ENCODE measurements at places on chromosomes 6 and 20.

GRCh38 chr6:161354956-161355355, 81.1 kb upstream of the AGPAT4 start:
- no peak for DNase-seq

- no peak for DNase-seq
These were observed 31.4 kb upstream of the NR2E1 start for GRCh38 chr6:108134213-108134970.

- DNase-seq: peak; percentile 88
These were observed 15.8 kb upstream of the FAM8A1 start for GRCh38 chr6:17584241-17584803.

GRCh38 chr6:52691718-52692117, 20.8 kb downstream of the TMEM14A start:
- no peak for DNase-seq

- no peak for DNase-seq
These were observed 22.2 kb upstream of the NOL4L start for GRCh38 chr20:32607324-32607723.

DNA sequence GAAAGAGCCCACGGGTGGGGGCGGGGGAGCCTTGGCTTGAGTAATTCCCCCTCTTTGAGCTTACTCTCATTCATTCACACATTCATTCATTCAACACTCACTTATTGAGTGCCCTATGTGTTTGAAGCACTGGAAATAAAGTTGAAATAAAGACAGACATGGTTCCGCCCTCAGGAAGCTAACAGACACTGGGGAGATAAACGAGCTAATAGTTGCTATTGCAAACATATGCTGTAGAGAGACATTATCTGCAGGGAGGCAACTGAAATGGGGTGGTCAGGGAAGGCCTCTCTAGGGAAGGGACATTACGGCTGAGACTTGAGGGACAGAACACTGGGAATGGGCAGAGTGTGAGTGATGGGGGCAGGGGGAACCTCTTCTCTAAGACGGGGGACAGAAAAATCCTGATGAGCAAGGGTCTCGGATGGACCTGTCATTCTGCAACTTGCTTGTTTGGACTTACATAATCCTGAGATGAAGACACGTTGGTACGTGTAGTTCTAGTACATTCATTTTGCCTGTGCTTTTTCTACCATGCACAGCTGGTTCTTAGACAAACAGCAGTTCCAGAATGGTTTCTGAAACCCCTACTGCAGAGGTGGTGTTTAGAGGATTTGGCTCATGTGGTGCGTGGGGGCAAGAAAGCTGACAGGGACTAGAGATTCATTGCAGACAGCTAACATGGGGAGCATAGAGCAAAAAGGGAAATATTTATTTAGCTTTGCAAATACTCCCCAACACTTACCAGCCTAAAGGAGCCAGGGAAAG, 71.1 kb upstream of the BLCAP start:
- DNase-seq: no peak

- no peak for DNase-seq
These were observed 206.8 kb upstream of the THEMIS start for GRCh38 chr6:128107682-128108081.

DNA sequence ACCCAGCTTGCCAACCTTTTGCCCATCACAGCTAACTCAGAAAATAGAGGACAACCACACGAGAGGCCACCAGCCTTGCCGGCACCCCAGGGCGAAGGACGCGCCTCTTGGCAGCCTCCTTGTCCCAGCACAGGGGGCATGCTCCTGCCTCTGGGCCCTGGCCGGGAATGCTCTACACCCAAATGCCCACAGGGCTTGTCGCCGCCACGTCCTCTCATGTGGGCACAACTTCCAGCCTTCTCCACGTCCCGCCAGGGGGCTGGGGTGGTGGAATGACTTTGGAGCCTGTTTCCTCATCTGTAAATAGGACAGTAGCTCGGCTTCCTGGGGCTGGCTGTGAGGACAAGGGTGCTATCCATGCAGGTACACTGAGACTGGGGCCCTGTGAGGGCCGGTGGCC, 152.4 kb upstream of the MLN start:
- DNase-seq: no peak

DNA sequence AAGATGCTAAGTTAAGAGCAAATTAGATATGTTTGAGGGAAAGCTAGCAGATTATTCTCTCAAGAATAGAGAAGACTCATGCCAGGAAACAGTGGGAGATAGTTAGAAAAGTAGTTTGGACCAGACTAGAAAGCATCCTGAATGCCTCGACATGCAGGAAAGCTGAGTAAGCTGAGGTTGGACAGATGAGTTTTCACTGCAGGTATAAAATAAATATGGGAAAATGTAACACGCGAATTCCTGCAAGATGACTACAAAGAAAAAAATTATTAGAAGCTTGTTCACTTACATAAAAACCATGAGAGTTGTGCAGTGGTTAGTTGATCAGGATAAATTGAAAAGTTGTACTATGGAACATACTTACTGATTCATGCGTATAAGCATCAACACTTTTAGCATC, 484.2 kb upstream of the MANEA start:
- DNase-seq: no peak

DNA sequence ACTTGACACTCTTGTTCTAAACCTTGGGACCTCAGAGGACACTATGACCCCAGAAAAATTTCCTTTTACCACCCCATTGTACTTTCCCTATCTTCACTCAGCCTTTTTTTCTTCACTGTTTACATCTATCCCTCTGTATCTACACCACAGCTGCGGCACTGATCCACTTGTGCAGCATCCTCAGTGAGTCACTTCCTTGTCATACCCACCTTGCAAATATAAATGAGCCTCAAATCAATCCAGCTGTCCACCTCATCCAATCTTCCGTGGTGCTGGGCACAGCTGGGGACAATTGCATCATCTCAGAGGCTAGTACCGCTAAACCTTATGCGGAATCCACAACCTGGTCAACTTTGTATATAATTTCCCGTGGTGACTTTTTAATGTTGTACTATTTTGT, 710.5 kb downstream of the QKI start:
- DNase-seq: no peak

GRCh38 chr20:1811621-1812498, 83.3 kb upstream of the SIRPA start:
- DNase-seq: no peak

GRCh38 chr20:58169450-58169849, 59.0 kb downstream of the ANKRD60 start:
- DNase-seq: no peak

GRCh38 chr20:59790346-59790745, 143.1 kb downstream of the SYCP2 start:
- no peak for DNase-seq

DNA sequence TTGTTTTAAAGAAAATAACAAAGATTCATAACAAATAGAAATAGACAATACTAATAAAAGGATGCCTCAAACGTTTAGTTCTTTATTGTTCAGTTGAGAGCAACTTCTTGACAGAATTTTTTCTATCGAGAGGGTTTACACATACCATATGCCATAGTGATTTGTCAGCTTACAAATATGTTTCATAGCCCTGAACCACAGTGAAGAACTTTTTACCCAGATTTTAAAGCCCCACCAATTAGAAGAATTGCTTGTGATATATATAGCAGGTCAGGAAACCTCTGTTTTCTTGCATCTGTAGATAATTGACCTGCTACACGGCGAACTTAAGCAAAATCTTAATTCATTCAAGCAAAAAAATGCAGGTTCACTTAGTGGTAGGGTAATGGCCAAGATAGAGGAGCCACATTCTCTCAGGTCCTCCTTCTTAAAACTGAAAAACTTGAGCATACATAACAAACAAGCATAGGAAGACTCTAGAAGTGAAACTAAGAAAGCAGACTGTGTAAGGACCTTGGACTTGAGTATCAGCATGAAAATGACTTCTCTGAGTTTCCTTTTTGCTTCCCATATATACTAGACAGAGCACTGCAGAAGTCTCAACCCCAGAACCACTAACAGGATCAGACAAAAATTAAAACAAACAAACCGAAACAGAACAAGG, 39.5 kb downstream of the CRISP1 start:
- no peak for DNase-seq

- DNase-seq: no peak
These were observed 746.8 kb downstream of the HDGFL1 start for GRCh38 chr6:23316131-23316530.

GRCh38 chr20:45991616-45992015, 17.1 kb upstream of the MMP9 start:
- no peak for DNase-seq

- DNase-seq: peak; percentile 45
These were observed 114.9 kb upstream of the DST start for GRCh38 chr6:56757588-56757984.

- DNase-seq: no peak
These were observed 284.5 kb downstream of the PRKN start for GRCh38 chr6:162443101-162443500.

- no peak for DNase-seq
These were observed 85.5 kb downstream of the ARID1B start for GRCh38 chr6:156862711-156863110.

- no peak for DNase-seq
These were observed 1.8 kb upstream of the SPEF1 start for GRCh38 chr20:3783068-3783489.

DNA sequence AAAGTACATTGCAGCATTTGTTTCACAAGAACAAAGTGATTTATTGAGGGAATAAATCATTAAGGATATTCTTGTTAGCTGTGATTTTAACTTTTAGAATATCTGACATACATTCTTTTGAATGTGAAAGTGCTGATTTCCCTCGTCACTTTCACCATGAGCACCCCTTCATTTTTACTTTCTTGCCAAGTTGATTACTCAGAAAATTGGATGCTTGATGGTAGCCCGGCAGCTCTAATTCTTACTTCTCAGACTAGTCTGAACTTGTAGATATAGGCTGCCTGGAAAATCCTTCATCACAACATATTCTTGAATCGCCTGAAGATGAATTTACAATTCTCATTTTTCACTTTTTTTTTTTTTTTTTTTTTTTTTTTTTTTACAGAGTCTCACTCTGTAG, 147.1 kb upstream of the SMLR1 start:
- DNase-seq: no peak

Data from glomerular endothelial cell (primary cell).